ENCODE measurements at places on chromosomes 2 and 18. TPM values are rescaled to one million over a fixed set of nuclear protein-coding genes. Genes with fewer than 3 reads are reported as not detected.

Gene IGFBP2
- total RNA-seq: 99.7 TPM

Gene DPYSL5
- 3.7 TPM for total RNA-seq

Gene LIMS3
- 1.6 TPM for total RNA-seq

Gene ADRA2B
- 2.1 TPM for total RNA-seq

Gene MFF
- 65.8 TPM for total RNA-seq

Gene AAK1
- 17.7 TPM for total RNA-seq

Gene SERPINB7
- total RNA-seq: not detected

Gene CPO
- not detected for total RNA-seq

Gene ARMC9
- 6.8 TPM for total RNA-seq

Gene ZNF236
- 17.2 TPM for total RNA-seq

Measured in skeletal muscle tissue (tissue), 5 donors.